ENCODE measurements at places on chromosomes 6 and 20. TPM values are rescaled to one million over a fixed set of nuclear protein-coding genes. Genes with fewer than 3 reads are reported as not detected.

CST4 gene
- total RNA-seq: not detected

GHRH gene
- not detected for total RNA-seq

PCED1A gene
- 19.1 TPM for total RNA-seq

GPLD1 gene
- total RNA-seq: 2.2 TPM

COMMD7 gene
- 46.0 TPM for total RNA-seq

AKAP12 gene
- total RNA-seq: 207 TPM

CDC40 gene
- total RNA-seq: 29.9 TPM
